ENCODE measurements at places on chromosomes 4 and X.

- no peak for DNase-seq
These were observed 216.3 kb upstream of the LEF1 start for GRCh38 chr4:108385076-108385475.

- no peak for DNase-seq
These were observed 11.6 kb downstream of the POLR2B start for GRCh38 chr4:56990109-56990905.

GRCh38 chr4:26368685-26369084 lies 47.9 kb downstream of the RBPJ start:
- no peak for DNase-seq

GRCh38 chrX:40875476-40875875 lies 140.1 kb upstream of the MED14 start:
- no peak for DNase-seq

DNA sequence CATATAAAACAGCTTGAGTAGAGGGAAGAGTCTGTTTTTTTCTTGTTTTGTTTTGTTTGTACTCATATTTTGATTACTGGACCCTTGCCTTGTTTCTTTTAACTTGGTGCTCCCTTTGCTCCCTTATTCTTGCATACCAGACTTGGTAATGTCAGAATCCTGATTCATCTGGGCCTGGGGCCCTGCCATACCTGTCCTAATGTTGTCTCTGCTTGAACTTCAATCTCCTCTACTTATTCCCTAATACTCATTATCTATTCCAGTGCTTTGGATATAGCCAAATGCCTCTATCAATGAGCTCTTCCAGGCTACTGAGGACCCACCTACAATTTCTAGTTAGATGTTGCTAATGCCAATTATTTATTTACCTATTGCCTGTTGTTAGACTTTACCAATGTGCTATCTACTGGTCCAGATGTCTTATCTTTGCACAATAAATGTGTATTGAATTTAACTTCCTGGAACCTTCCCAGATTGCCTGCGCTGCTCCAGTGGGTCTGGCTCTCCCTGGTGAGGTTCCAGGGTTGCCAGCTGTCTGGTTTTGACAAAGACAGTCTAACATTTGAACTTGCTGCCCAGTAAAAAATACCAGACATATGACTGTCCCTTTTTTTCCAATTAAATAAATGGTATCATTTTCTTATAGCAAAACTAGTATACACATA lies 64.4 kb upstream of the ACSL4 start:
- DNase-seq = no peak

- DNase-seq = no peak
These were observed 47.1 kb upstream of the PCDH10 start for GRCh38 chr4:133102043-133102442.

DNA sequence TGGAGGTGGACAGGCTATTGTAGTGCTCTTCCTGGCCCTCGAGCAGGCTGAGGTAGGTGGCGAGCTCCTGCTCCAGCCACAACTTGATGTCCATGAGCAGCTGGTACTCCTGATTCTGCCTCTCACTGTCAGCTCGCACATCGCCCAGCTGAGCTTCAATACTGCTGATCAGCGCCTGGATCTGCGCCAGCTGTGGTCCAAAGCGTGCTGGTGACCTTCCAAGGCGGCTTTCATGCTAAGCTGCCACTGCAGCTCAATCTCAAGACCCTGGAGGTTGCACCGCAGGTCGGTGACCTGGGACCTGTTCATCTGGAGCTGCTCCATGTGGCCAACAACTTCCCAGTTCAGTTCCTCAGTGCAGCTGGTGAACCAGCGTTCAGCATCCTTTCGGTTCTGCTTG lies 31.2 kb downstream of the LRIT3 start:
- peak; percentile 50 for DNase-seq

DNA sequence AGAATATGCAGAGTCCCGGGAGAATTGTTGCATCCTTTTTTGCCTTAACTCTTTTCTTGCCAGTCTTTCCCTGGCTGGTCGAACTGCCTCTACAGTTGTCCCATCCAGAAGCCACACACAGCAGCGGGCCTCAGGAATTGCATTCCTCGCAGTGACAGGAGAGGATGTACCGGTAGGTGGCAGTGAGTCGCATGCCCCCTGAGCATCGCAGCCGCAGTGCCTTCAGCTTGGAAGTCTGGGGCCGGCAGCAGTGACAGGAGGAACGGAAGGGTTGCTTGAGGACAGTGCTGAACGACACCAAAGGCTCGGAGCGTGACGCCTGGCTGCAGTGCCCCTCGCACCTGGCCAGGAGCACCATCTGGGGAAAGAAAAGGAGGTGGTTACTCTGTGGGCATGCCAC lies 23.5 kb downstream of the NDP start:
- DNase-seq = peak; percentile 16

- peak; percentile 4 for DNase-seq
These were observed 843 bp downstream of the RPL34 start for GRCh38 chr4:108620933-108621905.

DNA sequence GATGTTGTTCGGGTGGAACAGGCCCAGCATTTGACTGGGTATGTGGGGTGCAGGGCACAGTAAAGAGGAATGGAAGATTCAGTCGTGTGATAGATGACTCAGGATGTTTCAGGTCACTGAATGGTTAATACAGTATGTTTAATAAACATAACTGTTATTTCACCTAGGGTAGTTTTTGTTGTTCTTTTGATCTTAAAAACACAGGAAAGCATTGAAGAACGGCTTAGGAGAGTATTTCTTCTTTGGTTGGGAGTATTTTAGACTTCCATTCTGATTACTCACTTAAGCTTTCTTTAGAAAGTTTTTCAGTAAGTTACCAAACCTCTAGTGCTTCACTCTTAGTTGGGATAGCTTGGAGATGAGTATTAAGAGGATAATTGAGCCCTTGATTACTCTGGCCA lies 62.3 kb downstream of the STAG2 start:
- DNase-seq = no peak

- DNase-seq = no peak
These were observed 126.9 kb upstream of the GUCY1A1 start for GRCh38 chr4:155539746-155540145.

- DNase-seq = no peak
These were observed 59.1 kb downstream of the MRPL1 start for GRCh38 chr4:77921701-77922100.

- DNase-seq = no peak
These were observed 32.5 kb downstream of the SH3TC1 start for GRCh38 chr4:8231551-8232049.

GRCh38 chr4:140243278-140243753 lies 89.3 kb upstream of the MAML3 start:
- DNase-seq = peak; percentile 36

- DNase-seq = no peak
These were observed 730.7 kb upstream of the SLIT2 start for GRCh38 chr4:19520939-19521520.

- no peak for DNase-seq
These were observed 5.5 kb downstream of the ELMOD2 start for GRCh38 chr4:140529434-140529833.

DNA sequence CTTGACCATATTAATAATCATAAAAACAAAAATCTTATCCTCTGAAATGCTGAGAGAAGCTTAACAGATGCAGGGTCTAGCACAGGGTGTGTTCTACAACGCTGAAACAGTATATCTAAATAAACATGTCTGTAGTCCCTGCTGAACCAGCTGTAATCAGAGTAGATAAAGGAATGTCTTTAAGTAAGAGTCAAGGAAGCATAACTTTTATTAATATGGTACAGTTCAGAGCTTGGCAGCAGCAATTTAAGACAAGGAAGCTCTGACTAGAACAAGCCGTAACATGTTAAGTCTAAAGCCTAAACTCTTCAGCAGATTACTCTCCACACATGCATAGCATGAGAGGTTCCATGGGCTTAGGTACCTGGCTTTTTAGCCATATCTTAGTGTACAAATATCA lies 36.1 kb downstream of the NFKB1 start:
- DNase-seq = no peak
